T-helper 2 cell (primary cell): ENCODE measurements at places on chromosomes 4 and X.

GRCh38 chrX:147917700-147918695 is 6.3 kb downstream of the FMR1 start:
- peak; percentile 3 for DNase-seq

DNA sequence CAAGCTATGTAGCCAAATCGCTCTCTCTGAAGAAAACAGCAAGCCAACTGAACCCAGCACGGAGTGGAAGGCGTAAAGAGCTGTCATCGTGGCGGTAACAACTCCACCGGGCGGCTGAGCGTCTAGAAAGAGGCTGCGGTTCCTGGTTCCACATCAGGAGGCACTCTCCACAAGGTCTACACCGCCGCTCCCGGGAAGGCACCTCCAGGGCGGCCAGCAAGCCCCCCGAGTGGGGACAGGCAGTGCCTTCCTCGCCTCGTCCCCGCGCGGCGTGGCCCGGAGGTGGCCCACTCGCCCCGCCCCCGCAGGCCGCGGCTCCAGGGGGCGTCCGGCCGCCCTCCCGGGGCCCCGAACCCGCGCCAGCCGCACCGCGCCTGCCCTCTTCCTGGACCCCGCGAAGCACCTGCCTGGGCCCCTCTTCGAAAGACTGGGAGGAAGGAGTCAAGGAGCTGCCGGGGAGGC is 755 bp downstream of the KLHL8 start:
- DNase-seq: peak; percentile 29

DNA sequence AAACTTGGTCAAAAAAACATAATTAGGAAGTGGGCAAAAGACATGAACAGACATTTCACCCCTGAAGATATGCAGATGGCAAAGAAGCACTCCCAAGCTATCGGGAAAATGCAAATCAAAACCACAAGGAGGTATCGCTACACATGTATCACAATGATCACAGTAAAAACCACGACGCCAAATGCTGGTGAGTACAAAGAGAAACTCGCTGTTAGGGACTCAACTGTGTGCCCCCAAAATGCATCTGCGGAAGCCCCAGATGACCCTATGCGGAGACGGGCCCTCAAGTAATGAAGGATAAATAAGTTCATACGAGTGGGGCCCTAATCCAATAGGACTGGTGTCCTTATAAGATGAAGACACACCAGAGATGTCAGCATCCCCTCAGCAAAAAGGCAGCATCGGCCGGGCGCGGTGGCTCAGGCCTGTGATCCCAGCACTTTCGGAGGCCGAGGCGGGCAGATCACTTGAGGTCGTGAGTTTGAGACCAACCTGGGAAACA is 10.2 kb downstream of the GAK start:
- no peak for DNase-seq

DNA sequence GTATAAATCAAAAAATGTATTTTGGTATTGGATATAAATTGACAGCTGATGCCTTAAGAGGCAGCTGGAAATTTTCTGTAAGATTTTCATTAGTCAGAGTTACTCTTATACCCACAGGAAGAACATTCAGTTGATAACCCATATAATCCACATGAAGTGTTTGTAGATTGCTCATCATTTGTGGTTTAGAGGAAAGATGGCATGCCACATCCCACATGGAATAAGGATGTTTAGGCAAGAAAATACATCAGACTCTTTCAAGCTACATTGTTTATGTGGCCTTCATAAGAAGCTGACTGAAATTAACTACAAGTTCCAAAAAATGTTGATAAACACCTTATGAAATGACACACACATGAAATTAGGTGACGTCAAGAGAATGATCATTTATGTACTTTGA is 56.6 kb downstream of the AREG start:
- no peak for DNase-seq

DNA sequence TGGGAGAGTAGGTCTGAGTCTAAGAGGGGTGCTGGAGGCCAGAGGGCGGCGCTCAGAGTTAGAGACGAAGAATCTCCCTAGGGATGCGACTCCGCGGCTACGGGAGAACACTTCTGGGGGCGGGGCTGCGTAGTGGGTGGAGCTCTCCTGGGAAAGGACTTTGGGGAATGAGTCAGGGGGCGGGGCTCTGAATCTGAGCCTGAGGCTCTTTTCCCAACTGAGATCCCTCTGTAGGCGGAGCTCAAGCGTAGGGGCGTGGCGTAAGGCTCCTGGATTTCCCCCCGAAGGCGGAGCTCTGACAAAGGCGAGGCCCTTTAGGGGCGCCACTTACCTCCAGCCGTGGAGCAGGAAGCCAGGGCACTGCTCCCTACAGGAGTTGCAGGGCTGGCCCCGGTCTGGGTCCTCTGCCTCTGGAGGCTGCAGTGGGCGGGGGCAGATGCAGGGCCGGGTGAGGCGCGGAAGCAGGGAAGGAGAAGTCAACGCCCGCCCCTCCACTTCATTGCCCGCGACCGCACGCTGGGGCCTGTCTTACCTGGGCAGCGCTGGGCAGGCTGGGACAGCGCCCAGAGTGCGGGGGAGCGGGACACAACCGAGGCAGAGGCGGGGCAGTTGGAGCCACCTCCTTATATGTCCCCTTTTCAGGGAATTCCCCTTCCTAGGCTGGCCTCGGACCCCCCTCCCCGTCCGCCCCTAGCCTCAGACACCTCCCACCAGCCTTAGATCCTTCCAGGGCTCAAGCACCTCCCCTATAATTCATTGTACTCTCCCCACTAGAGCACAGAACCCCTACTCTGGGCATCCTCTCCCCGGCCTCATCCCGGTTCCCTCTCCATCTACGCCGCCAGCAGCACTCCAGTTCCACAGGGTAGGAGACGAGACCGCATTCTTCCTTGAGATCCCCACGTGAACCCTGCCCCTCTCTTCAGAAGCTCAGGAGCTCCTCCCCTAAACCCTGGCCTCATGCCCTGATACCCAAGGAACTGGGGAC is 1.6 kb downstream of the PRICKLE3 start:
- peak; percentile 14 for DNase-seq

DNA sequence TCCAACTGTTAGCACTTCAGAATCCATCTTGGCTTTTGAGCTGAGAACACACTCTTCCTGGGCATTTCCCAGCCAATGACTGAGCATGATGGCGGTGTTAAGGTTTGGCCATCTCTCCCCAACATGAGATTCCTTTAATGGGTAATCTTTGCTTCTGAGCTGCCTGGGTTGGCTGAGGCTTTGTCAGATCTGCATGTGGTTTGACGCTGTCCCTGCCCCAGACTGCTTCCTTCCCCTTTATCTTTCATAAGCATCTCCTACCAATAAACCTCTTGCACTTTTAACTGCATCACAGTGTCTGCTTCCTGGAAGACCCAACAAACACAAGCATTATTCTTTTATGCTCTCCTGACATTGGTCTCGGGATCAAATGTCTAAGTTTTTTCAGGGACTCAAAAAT is 31.5 kb upstream of the DIPK2B start:
- peak; percentile 58 for DNase-seq

- DNase-seq: no peak
These were observed 60.6 kb downstream of the NOCT start for GRCh38 chr4:139076016-139076744.

- DNase-seq: no peak
These were observed 3.8 kb upstream of the GPR174 start for GRCh38 chrX:79140731-79141130.

DNA sequence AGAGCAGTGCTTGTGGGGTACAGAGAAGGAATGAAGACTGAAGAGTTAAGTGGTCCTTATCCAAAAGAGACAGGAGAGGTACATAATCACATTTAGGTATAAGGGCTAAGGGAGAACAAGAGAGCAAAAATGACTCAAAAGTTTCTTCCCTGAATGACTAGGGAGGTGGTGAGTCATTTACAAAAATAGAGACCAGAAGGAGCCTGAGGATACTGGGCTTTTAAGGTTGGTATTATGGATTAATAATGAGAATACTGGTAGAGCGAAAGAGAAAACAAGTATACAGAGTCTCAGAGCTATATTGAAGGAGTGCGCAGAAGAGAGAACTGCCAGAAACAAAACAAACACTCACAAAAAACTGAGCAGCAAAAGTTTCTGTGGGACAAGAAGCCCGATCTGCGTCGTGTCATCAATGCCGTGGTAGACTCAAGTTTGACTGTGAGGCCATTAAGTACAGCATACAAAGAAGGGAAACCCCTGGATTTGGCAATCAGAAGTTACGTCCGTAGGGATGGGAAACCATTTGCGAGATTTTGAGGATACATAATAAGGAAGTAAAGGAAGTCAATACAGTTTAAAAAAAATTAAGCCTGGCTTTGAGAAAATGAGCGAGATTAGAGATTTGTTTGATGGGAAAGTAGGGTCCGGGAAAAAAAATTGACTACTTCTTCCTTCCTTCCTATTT is 129.1 kb upstream of the STIM2 start:
- no peak for DNase-seq

DNA sequence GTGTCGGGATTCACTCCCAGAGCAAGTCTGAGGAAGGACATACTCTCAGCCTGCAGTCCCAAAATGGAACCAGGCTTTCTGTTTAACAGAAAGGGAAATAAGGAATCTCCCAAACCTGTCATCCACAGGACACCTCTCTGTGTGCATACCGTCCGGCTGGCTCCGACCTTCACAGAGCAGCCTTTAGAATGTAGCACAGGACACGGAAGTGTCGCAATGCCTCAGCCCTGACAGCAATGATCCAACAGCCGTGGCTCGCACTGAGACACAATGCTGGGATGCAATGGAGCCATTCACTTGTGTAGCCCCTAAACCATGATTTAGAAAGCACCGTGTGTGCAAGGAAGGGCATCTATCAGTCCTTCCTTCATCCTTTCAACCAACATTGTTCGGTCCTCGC is 15.5 kb upstream of the HELT start:
- no peak for DNase-seq

GRCh38 chr4:123163501-123163900 is 233.1 kb upstream of the SPRY1 start:
- no peak for DNase-seq

- DNase-seq: no peak
These were observed 77.3 kb downstream of the DCAF8L1 start for GRCh38 chrX:27903960-27904359.

GRCh38 chr4:54144661-54145171 is 44.8 kb downstream of the GSX2 start:
- no peak for DNase-seq

GRCh38 chr4:25860586-25861279 is 2.1 kb downstream of the SEL1L3 start:
- DNase-seq: no peak

GRCh38 chr4:73646117-73646516 is 25.9 kb upstream of the RASSF6 start:
- DNase-seq: no peak

DNA sequence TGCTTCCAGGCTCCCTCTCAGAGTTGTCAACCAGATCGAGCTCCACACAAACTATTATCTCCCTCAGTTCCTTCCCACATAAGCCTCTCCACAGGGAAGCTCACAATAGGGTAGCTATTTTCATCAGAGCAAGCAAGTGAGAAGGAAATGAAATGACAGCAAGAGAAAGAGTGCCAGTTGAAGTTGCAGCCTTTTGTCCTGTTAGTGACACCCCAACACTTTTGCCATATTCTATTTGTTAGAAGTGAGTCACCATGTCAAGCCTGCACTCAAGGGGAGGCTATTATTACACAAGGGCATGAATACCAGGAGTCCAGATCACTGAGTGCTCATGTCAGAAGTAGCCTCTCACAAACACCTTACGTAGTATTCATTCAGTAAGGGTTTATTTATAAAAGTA is 266.3 kb upstream of the NOCT start:
- DNase-seq: no peak

- no peak for DNase-seq
These were observed 22.4 kb upstream of the CORIN start for GRCh38 chr4:47860305-47860704.

DNA sequence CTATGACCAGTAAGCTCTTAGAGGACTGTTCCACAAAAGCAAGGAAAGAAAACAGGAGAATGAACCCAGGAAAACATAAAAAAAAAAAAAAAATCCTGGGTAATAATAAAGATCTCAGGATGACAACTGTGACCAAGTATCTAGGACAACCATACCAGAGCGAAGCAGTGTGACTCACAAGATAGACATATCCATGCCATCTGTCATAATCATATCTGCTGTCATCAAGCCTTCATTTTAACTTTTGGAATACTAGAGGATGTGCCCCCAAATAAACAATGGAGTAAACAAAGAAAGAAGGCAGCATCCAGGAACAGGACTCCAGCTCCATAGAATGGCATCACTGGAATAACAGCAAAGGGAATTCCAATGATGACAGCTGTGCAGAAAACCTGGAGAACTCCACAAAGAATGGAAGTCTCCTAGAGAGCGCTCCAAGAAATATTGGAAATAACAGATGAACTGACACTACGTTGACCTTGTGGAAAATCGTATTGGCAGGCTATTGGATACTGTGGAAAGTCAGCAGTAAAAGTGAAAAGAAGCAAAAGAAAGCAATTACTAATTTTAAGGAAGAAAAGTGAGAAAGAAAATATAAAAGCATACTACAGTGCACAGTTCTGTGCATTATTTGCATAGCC is 35.3 kb downstream of the HPGDS start:
- DNase-seq: no peak

DNA sequence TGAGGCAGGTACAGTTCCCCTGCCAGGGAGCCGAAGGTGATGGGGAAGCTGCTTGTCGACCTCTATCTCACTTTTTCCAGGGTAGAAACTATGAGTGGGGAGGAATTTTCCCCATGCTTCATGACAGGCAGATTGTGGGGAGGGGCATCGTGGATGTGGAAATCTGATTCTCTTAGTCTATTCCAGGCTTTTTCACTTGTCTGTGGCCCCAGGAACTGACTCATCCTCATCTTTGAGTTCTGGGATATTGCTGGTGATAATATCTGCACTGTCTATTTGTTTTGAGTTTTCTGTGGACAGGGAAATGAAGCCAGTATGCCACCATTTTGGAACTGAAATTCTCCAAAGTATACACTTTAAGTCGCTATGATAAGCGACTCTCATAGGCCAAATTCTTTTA is 7.6 kb upstream of the TLR2 start:
- DNase-seq: no peak

GRCh38 chr4:90071289-90072235 is 55.6 kb upstream of the CCSER1 start:
- no peak for DNase-seq

DNA sequence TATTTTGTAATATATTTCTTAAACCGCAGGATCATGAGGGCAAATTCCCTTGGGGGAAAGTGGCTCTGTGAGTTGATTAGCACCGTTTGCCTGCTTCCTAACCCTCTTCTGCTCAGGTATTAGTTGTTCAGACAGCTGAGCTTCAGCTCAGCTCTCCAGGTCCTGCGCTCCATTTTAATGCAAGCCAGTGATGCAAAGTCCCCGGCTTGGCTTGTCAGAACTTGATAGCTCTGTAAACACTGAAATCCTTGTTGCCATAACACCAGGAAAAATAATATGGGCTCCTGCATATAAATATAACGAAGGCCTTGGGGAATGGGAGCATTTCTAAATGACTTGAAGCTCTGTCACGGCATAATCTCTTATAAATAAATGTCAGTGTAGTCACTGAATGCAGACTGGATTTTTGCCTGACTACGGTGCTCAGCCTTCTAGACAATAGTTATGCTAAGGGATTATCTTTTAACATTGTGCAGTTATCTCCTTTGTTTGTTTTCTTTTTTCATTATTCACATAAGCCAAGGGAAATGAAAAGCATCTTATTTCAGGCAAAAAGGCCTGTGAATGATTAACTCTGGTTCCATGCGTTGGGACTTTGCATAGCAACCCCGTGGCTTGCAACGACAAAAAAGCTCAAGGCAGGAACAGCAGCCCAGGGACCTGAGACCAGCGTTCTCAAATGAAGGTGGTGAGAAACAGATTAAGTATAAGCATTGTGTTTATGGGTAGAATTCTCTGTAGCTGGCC is 253.2 kb downstream of the SPRY1 start:
- no peak for DNase-seq
